ENCODE measurements at places on chromosomes 1 and 21. TPM values are rescaled to one million over a fixed set of nuclear protein-coding genes. Genes with fewer than 3 reads are reported as not detected.

DNA sequence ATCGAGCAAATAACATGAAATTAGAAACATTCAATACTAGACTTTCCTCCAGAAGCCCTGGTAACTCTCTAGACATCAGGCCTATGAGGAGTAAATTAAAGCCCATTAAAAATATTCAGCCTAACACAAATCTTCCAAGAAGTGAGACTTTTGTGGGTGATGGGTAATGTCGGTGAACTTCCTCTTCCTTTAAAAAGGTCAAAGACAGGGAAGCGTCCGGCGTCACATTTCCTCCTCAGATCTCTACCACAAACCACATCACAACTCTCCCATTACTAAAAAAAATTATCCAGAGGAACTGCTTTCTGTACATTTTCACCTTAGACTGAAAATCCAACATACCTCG, 1.4 kb downstream of the EIF4G3 start:
- peak overlapping the region; percentile 63 for H3K27ac ChIP-seq
- peak; percentile 16 for DNase-seq
- H3K27me3 ChIP-seq, result no peaks in the 10 kb centered on the region
- no peaks in the 10 kb centered on the region for H3K36me3 ChIP-seq

- DNase-seq, result no peak
- peaks cover 6% of the 10 kb centered on the region for H3K4me1 ChIP-seq
- H3K36me3 ChIP-seq, result no peaks in the 10 kb centered on the region
- peaks cover 6% of the 10 kb centered on the region for H3K27me3 ChIP-seq
- H3K27ac ChIP-seq, result no peak overlapping the region
- peak overlapping the region; percentile 59 for H3K4me3 ChIP-seq
These were observed 1.7 kb downstream of the ASPM start for GRCh38 chr1:197144570-197145325.

DNA sequence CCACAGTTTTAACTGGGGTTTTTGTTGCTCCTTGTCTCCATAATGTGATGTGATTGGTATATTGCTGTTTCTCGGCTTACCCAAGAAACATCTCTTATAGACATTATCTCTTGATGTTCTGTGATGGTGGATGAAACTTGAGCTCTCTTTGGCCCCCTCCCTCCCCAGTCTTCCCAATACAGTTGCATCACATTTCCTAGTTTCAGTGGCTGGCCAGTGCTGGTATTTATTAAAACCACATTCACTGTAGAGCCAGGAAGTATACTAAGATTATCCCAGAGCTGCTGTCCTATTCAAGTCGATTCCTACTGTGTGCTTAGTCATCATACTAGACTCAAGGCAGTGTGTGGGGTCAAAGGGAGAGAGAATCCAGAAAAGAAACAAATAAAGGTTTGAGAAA, 244.4 kb downstream of the KAZN start:
- H3K27ac ChIP-seq, result no peak overlapping the region
- H3K36me3 ChIP-seq, result no peaks in the 10 kb centered on the region
- no peak for DNase-seq

DNA sequence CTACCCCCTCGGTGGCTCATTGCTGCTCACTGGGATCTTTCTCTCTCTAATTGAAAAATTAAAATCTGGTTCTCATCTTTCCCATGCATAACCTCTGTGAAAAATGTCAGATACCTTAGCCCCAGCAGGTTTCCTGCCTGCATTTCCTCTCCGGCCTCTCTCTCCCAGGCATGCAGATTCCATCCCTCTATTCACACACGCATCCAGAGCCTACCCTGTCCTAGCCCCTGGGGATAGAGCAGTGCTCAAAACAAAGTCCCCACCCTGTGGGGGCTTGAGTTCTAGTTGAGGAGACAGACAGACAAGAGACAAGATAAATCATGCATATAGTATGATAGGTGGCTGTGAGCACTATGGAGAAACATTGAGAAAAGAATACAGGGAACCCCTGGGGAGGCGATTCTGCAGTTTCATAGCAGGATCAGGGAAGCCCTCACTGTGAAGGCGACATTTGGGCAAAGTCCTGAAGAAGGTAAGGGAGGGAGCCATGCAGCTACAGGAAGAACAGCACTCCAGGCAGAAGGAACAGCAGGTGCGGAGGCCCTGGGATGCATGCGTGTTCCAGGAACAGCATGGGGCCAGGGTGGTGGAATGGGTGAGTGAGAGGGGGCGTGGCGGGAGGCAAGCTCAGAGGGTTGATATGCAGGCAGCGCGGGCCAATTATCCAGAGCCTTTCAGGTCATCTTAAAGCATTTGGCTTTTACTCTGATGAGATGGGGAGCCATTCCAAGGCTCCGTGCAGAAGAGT, 3.5 kb upstream of the BSND start:
- H3K27ac ChIP-seq, result no peak overlapping the region
- no peak overlapping the region for H3K4me3 ChIP-seq
- H3K27me3 ChIP-seq, result peaks cover 29% of the 10 kb centered on the region
- H3K36me3 ChIP-seq, result no peaks in the 10 kb centered on the region
- H3K4me1 ChIP-seq, result peaks cover 21% of the 10 kb centered on the region

DNA sequence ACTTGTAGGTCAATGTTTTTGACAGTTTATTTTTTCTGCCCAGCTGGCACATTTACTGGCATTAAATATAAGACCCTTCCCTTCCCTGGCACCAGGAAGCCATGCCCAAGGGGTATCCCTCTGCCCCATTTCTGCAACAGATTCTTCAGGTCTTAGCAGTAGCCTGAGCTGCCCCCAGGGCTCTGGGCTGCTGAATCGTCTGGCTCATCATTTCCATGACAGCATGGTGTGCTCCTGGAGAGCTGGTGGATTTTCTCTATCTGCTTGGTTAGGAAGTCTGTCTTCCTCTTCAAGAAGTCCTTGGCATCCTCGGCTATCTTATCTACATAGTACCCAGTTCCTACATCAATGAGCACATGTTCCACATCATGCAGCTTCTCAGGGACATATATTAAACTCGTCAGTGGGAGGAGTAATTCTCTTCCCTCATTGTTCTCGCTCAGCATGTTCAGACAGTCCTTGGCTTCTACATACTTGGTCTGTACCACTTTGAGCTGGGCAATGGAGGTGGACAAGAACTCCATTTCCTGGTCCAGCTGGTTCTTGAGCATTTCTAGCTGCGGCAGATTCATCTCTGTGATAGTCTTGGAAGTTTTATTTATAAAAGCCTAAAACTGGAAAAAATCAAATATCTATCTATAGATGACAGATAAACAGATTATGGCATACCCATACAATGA, 23.5 kb downstream of the MIA3 start:
- H3K4me1 ChIP-seq, result peaks cover 18% of the 10 kb centered on the region
- DNase-seq, result no peak
- H3K36me3 ChIP-seq, result peaks cover 32% of the 10 kb centered on the region
- H3K27me3 ChIP-seq, result no peaks in the 10 kb centered on the region
- no peak overlapping the region for H3K4me3 ChIP-seq
- H3K27ac ChIP-seq, result no peak overlapping the region

GRCh38 chr1:185634704-185635103, 99.5 kb upstream of the HMCN1 start:
- H3K27ac ChIP-seq, result no peak overlapping the region
- no peak overlapping the region for H3K4me3 ChIP-seq
- no peaks in the 10 kb centered on the region for H3K27me3 ChIP-seq
- no peaks in the 10 kb centered on the region for H3K4me1 ChIP-seq
- no peak for DNase-seq

PTGFRN gene
- 0.38 TPM for total RNA-seq
